ENCODE measurements at places on chromosomes 1 and 21.

- no peak for DNase-seq
These were observed 26.1 kb downstream of the PKP1 start for GRCh38 chr1:201309416-201309815.

- no peak for DNase-seq
These were observed 56.0 kb upstream of the CASZ1 start for GRCh38 chr1:10852486-10852885.

GRCh38 chr1:147579532-147579931 lies 38.2 kb downstream of the BCL9 start:
- DNase-seq, result no peak

DNA sequence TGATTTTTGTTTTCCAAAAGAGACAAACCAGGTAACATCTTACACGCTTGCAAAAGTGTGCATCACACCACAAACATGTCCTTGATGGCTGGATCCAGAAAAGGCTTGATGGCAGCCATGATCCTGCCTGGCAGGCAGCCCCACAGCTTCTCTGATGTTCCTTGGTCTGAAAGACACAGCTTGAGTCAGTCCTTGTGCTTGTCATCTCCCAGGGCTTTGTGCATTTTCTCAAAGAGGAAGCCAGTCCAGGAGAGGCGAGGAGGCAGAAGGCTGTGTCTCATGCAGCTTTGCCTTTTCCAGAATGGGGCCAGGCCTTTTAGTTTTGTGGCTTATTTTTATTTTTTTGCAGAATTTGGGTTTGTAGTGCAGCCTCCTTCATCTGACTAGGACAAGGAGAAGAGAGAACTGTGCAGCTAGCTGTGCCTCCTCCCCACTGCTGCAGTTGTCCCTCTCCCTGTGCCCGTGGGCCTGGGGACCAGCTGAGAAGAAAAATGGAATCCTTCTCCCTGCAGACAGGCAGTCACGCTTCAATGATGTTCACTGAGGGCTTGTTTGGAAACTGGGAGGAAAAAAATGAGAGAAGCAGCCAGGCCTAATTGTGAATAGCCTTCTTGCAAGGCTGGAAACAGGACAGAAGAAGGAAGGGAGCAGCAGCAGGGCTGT lies 7.4 kb downstream of the FNDC5 start:
- DNase-seq, result no peak

DNA sequence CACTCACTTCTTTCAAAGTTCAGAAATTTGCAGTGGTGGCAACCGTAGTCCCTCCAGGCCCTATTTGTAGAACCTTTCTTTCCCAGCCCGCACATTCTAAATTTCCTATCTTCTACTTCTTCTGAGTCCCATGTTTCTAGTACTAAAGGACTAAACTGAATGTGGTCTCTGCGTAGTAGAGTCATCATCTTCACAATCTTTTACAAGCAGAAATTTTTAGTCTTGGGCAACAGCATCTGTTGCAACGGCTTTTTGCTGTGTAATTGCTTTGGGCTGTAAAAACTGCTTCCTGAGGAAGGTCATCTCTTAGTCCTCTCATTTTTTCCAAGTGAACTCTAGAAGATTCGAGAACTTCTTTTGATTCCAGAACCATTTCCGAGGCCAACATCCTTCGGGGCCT lies 23.9 kb downstream of the VAV3 start:
- DNase-seq, result no peak

DNA sequence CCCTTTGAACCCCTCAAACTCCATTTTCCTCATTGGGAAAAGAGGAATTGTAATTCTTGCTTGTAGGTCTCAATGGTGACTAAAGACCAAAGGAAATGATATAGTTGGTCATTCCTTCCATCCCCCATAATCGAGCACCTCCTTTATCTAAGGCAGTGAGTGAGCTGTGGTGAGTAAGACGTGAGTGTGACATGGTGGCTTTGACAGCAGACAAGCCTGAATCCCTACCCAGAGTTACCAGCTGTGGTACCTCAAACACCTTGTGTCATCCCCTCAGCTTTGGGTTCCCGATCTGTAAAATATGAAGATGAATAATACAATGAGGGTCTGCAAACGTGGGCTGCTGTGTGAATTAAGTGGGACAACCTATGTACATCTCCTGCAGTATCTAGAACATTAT lies 8.4 kb downstream of the TRAF5 start:
- no peak for DNase-seq

GRCh38 chr1:222616525-222616924 lies 1.4 kb upstream of the MIA3 start:
- no peak for DNase-seq

DNA sequence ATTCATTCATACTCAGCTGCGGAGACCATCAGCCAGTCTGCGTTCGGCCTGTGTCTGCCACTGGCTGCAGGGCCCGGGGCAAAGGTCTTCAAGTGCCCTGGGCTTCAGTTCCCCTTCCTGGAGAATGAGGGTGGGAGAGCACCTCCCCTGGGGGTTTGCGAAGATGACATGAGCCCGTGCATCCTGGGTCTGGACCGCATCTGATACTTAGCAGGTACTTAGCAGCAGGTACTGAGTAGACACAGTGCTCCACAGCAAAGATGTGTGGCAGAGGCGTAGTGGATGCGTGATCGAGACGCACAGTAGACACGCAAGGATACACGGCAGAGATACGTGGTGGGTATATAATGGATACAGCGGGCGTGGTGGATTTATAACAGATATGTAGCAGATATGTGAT lies 51.3 kb downstream of the PRKCZ start:
- no peak for DNase-seq

DNA sequence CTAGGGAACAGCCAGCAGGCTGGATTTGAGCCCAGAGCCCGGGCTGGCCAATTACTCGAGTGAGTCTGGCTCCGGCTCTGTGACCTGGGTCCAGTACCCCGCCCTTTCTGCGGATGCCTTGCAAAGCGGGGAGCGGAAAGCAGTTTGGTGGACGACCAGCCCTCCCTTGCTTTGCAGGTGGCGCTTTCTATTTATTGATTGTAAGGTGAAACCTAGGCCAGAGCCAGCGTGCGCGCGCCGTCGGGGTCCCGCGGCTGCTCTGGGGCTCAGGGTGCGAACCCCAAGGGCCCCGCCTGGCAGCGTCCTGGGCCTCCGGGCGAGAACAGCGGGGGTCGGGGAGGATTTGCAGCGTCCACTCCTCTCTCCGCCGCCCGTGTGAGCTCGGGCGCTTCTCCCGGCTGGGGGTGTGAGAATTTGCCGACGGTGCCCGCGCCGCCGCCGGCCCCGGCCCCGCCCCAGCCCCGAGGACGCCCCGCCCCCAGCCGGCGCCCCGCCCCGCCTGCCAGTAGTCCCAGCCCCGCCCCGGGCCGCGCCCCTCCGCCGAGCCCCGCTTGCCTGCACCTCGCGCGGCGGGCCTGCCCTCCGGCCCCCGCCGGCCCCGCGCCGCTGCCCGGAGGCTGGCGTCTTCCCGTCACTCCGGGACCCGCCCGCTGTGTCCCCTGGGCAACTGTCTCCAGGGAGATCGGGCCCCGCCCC lies 37.6 kb downstream of the PIK3CD start:
- peak; percentile 74 for DNase-seq

DNA sequence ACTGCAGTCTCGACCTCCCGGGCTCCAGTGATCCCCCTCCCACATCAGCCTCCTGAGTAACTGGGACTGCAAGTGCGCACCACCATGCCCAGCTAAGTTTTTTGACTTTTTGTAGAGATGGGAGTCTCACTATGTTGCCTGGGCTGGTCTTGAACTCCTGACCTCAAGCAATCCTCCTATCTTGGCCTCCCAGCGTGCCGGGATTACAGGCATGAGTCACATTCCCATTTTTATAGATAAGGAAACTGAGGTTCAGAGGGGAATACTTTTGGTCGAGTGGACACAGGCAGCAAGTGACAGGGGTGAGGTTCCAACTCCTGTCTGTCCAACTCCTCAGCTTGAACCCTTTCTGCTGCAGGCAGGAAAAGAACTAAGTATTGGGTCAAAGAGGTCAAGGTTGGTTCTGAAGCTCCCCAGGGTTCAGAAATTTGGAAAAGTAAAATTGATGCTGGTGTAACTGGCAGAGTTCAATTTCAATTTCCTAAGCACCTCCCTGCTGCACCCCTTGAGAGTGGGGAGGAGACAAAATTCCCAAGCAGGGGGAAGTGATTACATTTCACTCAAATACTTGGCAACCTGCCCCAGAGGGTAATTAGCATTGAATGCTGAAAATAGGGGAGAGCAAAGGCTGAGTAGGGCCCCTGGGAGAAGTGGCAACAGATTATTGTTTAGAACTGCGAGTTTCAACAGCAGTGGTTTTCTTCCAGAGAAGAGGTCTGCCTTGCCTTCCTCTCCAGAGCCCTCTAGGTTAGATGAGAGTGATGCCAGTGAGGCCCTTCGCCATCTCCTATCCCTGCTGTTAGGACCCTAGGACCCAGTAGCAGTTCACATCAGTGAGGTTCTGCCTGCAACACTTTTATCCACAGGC lies 17.5 kb upstream of the ALPL start:
- DNase-seq, result no peak

DNA sequence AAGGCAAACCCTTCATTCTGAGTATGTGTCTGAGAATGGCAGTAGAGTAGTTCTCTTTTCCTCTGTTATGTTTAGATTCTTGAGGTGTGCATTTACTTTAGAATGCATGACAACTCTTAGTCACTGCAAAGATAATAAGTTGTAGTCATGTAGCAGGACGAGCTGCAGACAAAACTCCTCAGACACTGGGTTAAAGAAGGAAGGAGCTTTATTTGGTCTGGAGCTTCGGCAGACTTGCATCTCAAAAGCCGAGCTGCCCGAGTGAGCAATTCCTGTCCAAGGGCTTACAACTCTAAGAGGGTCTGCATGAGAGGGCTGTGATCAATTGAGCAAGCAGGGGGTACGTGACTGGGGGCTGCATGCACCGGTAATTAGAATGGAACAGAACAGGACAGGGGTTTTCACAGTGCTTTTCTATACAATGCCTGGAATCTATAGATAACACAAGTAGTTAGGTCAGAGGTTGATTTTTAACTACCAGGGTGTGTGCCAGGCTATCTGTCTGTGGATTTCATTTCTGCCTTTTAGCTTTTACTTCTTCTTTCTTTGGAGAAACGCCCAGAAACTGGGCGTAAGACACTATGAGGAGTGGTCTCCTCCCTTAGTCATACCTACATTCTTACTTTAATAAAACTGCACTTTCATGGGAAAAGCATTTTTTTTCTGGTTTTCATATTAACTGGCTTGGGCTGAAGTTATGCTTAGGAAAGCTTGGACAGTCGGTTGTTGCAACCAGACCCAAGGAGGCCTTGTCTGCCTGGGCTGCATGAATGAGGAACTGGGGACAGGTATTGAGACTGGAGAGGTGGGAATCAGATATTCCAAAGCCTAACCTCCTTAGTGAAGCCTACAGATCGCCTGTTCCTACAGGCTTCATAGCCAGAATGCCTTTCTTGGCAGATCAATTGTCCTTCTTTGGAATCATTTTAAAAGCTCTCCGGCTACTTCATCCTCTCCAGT lies 115.1 kb downstream of the RHOU start:
- no peak for DNase-seq

- DNase-seq, result no peak
These were observed 10.4 kb downstream of the SSU72 start for GRCh38 chr1:1564268-1564667.

DNA sequence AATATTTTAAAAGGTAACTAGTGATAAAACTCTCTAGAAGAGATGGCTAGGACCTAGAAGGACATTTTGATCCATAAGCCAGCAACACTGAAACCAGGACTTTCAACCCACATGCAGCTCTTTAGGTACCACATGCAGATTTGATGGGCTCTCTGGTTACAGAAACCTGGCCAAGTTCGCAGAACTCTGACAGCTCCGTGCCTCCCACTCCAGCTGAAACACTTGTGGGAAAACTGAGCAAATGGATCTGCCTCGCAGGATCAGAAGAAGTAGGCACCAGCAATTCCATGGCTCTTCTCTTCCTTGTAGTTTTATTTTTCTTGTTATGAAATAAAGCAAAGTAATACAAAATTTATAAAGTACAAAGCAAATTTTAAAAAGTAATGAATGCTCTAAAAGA lies 58.5 kb downstream of the ST6GALNAC5 start:
- DNase-seq, result no peak

DNA sequence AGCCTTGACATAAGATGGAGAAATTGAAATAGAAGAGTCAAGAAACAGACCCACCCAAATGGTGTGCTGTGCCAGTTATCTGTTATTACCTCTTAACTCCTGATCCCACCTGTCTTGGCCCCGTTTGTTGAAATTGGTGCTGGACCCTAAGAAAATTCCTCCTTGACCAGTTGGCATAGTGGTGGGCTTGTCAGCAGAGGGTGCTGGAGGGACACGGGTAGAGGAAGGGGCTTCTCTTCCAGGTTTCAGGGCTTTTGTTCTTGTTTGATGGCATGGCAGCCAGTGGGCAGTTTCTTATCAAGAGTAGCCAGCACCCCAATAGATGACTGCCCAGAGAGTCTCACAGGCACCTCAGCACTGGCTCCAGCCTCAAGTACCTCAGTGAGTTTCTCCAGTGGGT lies 51.6 kb downstream of the PCBP3 start:
- DNase-seq, result no peak

DNA sequence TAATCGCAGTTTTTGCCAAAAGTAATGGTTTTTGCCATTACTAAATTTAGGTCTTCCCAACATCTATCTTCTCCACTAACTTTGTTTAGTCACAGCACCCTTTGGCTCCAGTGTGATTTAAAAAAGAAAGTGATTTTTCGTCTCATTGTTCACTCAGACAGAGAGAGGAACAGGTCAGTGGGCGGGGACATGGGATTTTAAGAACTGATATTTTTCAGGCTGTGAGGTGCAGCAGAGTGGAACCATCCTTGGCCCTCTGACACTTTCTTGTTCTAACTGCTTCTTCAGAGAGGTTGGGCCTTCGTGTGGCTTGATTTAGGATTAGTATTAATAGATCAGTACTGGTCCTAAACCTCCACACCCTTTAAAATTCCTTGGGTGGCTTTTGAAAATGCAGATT lies 38.8 kb downstream of the CASQ2 start:
- peak; percentile 41 for DNase-seq

GRCh38 chr1:35222322-35223083 lies 29.6 kb upstream of the SFPQ start:
- DNase-seq, result no peak

DNA sequence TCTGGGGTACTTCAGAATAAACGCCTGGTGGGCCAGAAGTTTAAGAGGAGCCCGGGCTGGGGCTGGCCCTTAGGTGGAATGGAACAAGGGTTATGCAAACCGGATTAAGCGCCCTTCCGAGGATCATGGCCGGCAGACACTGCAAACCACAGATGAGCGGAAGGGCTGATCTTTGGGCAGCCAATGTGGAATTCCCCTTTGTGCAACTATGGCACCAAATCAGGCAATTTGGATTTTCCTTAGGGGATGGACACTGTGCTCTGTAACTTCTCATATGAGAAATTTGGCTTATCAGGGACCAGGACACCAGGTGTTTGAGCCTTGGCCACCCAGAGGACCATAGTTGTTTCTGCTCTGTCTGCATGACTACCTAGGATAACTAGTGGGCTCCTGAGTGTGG lies 5.7 kb upstream of the IL10 start:
- DNase-seq, result no peak

DNA sequence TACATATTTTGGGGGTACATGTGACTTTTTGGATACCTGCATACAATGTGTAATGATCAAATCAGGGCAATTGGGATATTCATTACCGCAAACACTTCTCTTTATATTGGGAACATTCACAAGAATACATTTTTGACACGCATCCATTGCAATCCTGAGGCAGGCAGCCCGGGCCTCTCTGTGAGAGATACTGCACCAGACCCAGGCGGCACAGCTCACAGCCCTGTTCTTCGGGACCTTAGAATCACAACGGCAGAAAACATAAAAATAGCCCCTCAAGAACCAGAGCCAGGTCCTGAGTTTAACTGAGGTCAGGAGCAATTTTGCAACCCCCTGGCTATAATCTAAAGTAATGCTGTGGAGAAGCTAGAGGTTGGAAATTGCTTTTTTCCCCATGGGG lies 90.8 kb upstream of the PGBD5 start:
- DNase-seq, result no peak

GRCh38 chr21:38915546-38915945 lies 109.8 kb downstream of the ETS2 start:
- DNase-seq, result no peak
